ENCODE measurements at places on chromosomes 2 and 18.
A peak's percentile ranks its signal among the peaks of the same experiment; 100 is the strongest.

GRCh38 chr2:60518567-60518966, 34.9 kb downstream of the BCL11A start:
- no peak for DNase-seq

DNA sequence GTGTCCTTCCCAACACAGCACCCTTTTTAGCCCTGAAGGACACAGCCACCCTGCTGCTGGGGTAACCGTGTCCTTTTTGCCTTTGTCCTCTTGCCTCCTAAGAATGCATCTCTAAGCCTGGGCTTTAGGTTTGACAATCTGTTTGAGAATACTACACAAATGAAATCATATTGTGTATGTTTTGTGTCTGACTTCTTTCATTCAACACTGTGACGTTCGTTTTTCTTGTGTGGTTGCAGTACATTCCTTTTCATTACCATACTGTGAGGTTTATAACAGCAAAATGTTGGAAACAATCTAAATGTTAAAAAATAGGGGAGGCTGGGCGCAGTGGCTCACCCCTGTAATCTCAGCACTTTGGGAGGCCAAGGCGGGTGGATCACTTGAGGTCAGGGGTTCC, 11.2 kb downstream of the ASPRV1 start:
- DNase-seq = no peak

- no peak for DNase-seq
These were observed 184.4 kb upstream of the SLC39A10 start for GRCh38 chr2:195472501-195473234.

DNA sequence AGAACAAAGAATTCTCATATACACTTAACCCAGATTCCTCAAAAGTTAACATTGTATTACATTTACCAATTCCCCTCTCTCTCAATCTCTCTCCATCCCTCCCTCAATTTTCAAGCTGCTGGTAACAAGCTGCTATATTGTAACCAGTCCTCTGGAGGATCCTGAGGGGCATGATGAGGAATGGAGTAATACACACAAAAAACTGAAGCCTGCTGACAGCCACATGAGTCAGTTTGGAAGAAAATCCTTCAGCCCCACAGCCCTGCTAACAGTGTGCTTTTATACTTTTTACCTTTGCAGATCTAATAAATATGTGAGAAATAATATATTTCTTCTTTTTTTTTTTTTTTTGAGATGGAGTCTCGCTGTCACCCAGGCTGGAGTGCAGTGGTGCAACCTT, 165.7 kb upstream of the RAB12 start:
- no peak for DNase-seq

- no peak for DNase-seq
These were observed 13.0 kb upstream of the IL1RN start for GRCh38 chr2:113114224-113114945.

GRCh38 chr2:178859730-178860129, 52.5 kb upstream of the TTN start:
- DNase-seq = no peak

- DNase-seq = no peak
These were observed 76.4 kb upstream of the MGAT5 start for GRCh38 chr2:134177351-134177931.

DNA sequence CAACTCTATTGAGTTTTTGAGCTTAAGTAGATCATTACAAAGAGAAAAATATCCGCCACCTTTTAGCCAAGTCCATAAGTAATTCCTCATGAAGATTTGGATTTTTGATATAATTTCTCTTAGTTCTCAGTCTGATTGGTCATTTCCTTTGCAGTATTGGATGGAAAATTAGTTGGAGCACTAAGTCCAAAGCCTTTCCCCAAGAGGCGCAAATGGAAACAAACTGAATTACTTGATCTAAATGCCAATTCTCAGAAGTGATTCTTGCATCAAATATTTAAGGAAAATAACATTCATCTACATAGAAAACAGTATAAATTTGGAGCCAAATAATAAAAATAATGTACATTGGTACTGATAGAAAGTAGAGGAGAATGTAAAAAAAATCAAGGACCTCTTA, 115.6 kb downstream of the CACNB4 start:
- no peak for DNase-seq

DNA sequence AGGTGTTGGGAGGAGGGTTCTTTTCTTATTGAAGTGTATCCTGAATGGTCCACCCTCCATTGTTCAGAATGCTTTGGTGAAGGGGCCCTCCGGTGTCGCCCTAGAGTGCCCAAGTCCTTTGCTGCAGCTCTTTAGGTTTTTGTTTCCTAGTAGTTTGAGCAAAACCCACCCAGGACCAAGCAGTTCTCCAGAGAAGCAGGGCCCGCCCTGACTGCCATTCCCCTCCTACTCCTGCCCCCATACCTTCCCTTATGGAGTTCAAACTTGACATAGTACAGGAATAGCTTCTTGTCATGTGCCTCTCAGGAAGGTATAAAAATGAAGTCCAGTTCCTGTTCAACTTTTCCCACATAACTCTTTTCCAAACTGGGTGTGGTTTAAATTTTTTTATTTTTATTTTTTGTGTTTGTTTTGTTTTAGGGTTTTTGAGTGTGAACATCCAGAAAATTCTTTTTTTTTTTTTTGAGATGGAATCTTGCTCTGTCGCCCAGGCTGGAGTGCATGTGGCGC, 5.6 kb downstream of the MERTK start:
- no peak for DNase-seq

- no peak for DNase-seq
These were observed 210.9 kb downstream of the MYCN start for GRCh38 chr2:16151281-16151570.

DNA sequence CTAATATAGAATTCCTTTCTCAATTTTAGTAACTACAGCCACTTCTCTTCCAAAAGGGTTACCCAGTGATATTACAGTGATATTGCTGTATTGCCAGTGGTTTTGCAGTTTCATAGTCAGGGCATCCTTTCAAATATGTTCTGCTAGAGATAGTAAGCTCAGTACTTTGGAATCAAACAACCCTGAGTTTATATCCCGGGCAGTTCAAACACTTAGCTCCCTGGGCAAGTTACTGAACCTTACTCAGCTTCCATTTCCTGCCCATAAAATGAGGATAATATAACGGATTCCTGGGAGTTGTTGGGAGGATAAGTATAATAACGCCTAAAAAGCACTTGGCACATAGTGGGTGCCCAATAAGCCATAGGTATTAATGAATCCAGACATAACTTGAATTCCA, 212.6 kb upstream of the PARD3B start:
- no peak for DNase-seq

- peak; percentile 66 for DNase-seq
These were observed 28.9 kb upstream of the CNOT11 start for GRCh38 chr2:101223814-101224231.

Data from CD4-positive, alpha-beta T cell treated with Interleukin-1 beta for 1 hour (primary cell).